ENCODE measurements at places on chromosomes 12 and 14.

- no peak for DNase-seq
Measured at GRCh38 chr14:58789736-58790135, 152.0 kb downstream of the DACT1 start.

GRCh38 chr14:103164779-103165178 is 41.5 kb downstream of the TNFAIP2 start:
- no peak for DNase-seq

- peak; percentile 68 for DNase-seq
Measured at GRCh38 chr12:103840462-103840875, 565 bp downstream of the NT5DC3 start.

GRCh38 chr12:63802012-63802608 is 22.4 kb downstream of the RXYLT1 start:
- no peak for DNase-seq

DNA sequence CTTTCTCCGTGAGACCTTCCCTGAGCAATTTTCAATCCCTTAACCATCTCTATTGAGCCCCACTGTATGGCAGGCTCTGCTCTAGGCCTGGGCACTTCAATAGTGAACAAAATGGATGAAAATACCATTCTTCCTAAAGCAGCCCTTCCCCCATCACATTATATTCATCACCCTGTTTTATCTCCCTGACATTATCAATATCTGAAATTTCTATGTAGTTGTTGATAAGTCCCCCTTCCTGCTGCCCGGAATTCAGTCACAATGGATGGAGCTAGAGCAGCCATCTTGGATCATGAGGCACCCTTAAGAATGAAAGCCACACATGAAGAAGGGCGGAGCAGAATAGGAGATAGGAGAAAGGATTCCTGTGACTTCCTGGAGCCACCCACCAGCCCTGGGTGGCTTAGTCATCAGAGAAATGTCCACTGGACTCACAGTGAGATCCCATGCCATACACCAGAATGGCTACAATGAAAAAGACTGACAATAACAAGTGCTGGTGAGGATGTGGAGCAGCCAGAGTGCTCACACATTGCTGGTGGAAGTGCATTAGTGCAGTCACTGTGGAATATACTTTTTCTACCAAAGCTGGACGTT is 33.9 kb downstream of the SCARB1 start:
- no peak for DNase-seq

- no peak for DNase-seq
Measured at GRCh38 chr12:2803635-2804392, 8.7 kb upstream of the ITFG2 start.

DNA sequence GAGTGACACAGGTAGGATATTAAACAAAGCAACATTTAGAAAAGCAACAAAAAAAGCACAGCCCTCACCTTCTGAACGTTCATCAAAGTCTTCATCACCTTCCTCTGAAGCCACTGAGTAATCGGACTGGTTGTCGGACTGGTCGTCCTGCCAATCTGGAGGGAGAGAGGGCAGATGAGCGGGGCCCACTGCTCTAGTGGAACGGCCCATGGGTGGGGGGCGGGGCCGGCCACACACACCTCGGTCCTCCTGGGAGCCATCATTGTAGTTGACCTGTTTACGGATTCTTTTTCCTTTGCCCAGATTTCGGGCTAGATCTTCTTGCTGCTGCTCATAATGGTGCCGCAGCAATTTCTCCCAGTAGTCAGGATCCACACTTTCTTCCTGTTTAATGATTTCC is 14.9 kb upstream of the NOP2 start:
- no peak for DNase-seq

DNA sequence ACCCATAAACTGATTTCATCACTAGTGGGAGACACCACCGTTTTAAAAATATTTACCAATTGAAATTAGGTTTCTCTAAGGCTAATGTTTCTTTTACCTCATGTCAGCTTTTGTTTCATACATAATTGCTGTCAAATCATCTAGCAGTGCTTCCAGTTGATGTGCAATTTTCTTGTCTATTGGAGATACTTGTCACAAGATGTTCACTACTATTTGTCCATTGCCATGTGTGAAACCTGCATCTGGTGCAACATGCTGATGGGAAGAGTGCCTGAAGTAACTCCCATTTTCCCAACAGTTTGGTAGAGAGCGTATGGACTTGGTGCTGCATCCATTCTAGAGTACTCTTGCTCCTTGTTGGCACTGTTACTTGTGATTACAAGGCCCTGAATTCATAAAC is 9.7 kb downstream of the XPOT start:
- no peak for DNase-seq

GRCh38 chr12:12439636-12440035 is 82.8 kb downstream of the BORCS5 start:
- DNase-seq: peak; percentile 78

- peak; percentile 50 for DNase-seq
Measured at GRCh38 chr14:36556811-36557433, 25.5 kb downstream of the NKX2-8 start.

DNA sequence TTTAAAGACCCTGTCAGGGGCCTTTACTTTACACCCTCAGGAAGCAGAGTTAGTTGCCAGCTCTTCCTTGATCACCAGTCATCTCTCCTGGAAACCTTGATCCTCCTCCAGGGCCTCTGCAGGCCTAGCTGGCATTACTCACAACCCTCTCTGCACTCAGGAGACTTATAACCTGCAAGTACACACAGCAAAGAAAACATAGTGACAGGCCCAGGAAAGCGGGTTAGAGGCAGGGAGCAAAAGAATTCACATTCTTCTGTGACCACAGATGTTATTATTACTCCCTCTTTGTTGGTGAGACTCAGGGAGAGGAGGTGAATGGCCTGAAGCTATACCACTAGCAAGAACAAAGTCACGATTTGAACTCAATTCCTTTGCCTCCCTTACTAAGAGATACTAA is 87.4 kb downstream of the OR11H12 start:
- no peak for DNase-seq

GRCh38 chr14:57389646-57390036 is 745 bp upstream of the NAA30 start:
- DNase-seq: no peak

DNA sequence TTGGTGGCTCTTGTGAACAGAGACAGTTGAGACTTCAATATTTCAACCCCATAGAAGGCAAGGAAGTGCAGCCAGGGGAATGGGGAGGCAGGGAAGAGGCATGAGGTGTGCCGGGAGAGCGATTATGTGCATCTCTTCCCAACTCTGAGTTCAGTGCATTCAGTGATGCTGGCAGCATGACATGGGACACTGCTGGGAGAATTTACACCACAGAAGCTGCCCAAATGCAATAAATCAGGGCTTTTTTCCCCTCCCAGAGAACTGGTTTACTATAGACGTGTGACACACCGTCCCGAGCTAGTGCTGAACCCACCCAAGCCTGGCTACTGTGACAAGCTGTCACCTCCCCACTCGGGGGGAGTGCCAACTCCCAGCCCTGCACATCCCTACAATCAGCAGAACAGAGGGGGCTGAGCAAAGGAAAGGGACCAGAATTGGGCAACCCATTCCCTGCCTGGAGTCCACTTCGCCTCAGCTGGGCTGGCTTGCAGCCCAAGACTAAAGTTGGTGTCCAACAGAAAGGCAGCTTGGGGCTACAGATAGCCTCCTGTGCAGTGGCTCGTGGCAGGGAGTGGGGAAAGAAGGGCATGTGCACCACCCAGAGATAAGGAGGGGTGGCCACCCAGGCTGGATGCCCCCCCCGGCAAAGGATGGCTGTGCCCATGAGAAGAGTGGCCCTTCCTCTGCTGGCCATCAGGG is 16.7 kb downstream of the AHSA1 start:
- no peak for DNase-seq

GRCh38 chr14:67851785-67852410 is 32.3 kb downstream of the RAD51B start:
- no peak for DNase-seq

- DNase-seq: peak; percentile 35
Measured at GRCh38 chr12:130916241-130916911, 37.3 kb upstream of the ADGRD1 start.

DNA sequence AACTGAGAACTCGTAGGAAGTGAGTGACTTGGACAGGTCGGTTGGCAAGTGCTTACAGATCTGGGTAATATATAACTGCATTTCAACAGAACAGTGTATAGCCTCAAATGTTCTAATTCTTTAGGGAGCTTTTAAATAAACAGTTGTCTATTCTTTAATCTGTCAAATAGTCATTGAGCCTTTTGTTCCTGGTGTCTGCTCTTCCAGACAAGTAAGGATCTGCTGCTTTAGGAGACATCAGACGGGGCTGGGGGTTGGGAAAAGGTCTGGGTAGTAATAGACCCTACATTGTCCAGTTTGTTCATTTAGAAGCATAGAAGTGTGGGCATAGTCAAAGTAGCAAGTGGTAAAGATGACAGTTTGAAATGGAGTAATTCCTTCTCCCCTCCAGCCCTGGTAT is 2.0 kb downstream of the PTPN11 start:
- no peak for DNase-seq

GRCh38 chr12:121128908-121129810 is 3.5 kb upstream of the P2RX7 start:
- DNase-seq: peak; percentile 92
